Aorta (tissue), 5 donors: ENCODE measurements at places on chromosomes 5 and 9. TPM values are rescaled to one million over a fixed set of nuclear protein-coding genes. Genes with fewer than 3 reads are reported as not detected.

ANKRD20A1 gene
- not detected for polyA plus RNA-seq

CKMT2 gene
- polyA plus RNA-seq = 5.4 TPM

GPR151 gene
- polyA plus RNA-seq = not detected

ACER2 gene
- 1.0 TPM for polyA plus RNA-seq

MOCS2 gene
- polyA plus RNA-seq = 67.7 TPM

CATSPER3 gene
- 1.3 TPM for polyA plus RNA-seq

DNA sequence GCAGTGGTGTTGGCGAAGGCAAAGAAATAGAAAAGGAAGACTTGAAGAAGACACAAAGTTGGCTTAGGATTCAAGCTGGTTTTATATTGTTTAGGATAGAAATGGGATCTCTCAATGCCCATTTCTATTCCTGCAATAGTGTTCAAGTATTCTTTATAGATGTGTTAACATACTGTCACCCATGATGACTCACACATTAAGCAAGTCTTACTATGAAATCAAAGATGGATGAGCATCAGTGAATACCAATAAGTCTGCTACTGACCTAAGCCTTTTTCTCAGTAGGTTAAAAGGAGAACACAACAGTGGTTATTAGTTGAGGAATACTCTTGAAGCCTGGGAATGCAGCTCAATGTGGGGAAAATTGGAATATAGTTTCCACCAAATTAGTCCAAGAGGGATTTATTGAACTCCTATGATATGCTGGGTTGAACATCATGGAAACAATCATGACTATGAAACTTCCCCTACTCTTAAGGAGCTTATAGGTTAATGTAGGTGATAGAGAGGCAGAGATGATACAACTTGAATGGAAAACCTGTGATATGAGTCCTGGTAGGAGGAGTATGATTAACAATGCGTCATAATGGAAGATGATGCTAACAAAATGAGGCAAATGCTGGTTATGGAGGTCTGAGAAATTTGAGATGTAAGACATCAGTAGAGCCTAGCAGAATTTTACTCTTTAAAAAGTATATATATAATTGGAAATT is 417.1 kb upstream of the DAP start:
- DNase-seq = no peak

DNA sequence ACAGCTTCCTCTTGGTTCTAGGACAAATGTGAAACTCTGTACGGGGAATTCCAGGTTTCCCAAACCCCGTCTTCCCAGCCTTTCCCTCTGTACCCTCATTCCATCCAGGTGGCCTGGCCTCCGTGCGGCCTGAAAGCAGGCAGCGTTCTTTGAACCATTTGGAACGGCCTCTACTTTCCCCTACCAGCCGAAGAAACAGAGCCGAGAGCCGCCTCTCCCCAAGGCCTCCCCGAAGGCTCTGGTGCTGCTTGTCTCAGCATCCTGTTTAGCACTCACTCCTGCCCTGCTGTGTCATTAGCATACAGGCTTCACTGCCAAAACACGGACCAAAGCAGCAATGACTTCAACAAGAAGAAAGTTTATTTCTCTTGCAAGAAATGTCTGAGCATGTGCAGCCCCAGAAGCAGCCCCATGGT is 137.7 kb downstream of the HSD17B3 start:
- DNase-seq = peak; percentile 36

DNA sequence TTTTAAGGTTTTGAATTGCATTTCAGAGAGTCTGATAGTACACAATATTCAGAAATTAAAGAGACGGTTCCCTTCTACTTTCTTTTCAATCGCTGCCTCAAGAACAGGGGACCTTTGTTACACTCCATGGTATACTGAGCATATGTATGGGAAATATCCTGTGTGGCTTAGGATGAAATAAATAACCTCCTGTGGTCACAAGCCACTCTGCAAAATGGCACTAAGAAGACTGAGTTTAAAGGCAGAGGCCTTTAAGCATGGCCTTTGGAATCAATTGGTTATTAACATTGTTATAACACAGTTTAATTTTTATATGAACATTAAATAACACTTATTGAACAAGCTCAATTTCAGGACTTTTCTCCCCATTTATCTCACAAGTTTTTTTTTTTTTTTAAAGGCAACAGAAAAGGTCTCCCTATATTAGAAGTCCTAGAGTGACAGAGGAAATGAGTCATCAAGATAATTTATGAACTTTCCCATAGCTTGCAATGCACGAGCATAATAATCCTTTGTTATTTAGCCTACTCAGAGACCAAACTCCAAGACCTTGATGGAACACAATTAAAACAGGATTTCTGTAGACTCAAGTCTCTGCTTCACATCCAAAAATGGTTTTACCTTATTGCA is 341.9 kb downstream of the TMEM167A start:
- no peak for DNase-seq

DNA sequence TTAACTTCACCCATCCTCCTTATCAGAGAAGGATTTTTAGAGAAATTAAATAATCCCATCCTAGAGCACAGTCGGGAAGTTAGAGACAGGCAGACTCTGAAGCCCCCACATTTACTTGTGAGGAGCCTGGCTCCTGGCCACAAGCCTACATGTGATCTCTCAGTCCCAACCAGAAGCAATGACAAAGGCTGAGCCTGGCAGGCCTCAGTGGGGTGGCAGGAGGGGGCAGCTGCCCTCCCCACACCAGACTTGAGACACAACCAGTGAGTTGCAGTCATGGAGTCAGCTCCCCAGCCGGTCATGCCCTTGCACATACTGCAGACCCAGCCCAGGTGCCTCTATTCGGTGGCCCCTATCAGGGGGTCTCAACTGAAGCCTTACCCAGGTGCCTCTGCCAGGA is 11.0 kb downstream of the NAIF1 start:
- DNase-seq = no peak

- no peak for DNase-seq
These were observed 2.7 kb downstream of the CXCL14 start for GRCh38 chr5:135576075-135576599.

DNA sequence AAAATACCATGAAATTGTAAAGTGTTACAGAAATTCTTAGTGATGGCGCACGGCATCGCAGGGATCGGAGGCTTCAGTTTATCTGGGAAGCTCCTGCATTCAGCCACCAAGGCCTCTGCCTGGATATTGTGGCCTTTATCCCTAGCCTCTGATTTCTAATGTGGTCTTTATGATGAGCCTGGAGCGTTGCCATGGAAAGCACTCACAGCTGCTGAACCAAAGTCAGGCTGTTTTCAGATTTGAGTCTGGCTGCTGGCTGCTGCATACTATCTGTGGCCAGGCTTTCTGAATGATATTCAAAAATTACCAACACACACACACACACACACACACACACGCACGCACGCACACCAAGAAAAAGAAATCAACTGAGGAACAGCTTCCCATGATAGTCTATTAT is 101.1 kb upstream of the ZNF366 start:
- no peak for DNase-seq

DNA sequence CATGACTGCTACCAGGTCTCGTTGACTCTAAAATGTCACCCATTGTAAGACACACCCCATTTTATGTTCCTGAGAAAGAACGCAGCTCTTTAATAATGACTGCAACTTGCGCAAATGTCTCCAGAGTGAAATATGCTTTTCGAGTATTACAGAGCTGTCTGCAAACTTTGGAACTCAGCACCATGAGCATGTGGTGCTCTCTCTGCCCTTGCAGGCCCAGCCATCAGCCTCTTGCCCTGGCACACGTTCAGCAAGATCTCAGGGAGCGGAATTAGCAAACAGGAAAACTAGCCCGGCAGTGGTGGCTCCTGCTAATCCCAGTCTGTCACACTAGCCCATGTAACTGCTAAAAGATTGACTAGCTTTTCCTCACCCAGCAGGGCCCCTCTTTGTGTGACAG is 114.5 kb upstream of the SLC1A3 start:
- no peak for DNase-seq

- DNase-seq = no peak
These were observed 58.2 kb downstream of the ZNF354C start for GRCh38 chr5:179118338-179118737.
